ENCODE measurements at places on chromosomes 11 and 22.

DNA sequence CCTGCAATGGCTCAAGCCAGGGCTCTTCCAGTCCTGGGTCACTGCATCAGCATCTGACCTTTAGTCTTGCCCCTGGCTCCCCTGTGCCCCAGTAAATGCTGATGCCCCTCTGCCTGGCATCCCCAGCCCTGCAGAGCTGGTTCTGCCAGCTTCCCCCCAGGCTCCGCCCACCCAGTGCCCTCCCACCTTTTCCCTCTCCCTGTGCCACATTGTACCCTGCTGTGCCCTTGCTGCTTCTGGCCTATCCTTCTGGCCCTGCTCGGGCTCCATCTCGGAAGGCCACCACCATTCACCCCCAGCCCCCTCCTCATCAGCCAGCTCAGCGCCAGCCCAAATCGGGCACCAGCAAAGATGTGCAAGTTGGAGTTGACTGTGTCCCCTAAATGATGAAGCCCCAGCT lies 7.4 kb downstream of the CAPN5 start:
- DNase-seq: no peak

DNA sequence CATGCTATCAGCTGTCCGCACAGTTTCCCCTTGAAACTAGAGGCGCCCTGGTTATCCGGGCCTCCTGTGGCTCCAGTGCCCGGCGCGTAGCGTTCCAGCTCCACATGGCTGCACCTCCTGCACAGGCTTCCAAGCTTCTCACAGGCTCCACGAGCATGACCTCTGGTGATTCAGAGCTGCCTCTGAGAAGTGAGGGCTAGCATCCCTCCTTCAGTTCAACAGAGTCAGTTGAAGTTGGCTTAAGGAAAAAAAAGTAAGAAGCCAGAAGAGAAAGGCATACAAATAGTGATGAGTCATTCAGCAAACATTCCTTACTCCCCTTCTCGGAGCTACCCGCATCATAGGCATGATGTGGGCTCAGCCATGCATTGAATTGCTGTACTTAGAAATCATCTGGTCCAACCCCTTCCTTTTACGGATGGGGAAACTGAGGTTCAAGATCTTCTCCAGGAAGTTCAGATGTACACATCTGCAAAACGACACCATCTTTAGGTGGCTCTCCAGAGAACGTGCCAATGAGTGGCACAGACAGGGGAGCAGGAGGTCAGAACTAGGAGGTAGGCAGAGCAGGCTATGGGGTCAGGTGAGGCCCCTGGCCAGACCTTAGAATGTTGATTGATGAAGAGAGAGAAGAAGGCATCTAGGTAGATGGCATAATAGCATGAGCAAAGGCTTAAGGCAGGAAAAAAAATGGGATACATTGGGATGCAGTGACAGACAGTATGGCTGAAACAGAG lies 216.3 kb upstream of the TBCEL start:
- no peak for DNase-seq

DNA sequence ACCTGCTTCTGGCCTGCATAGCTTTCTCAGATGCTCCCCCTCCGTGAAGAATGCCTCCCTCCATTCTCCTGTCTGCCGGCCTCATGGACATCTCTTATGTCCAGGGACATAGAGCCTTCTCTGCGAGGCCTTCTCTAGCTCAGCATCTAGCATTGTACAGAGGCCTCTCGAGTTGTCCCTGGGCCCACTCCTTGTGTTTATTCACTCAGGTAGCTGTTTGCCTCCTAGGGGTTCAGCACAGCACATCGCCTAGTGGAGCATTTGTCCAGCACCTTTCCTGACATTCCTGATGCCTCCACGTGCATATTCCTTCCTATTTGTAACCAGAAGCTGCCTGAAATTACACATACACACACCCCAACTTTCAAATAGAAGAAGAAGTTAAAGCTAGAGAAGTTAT lies 101.3 kb downstream of the TBC1D22A start:
- DNase-seq: no peak

- DNase-seq: no peak
Observed at GRCh38 chr22:27937453-27937852, 18.4 kb upstream of the PITPNB start.

DNA sequence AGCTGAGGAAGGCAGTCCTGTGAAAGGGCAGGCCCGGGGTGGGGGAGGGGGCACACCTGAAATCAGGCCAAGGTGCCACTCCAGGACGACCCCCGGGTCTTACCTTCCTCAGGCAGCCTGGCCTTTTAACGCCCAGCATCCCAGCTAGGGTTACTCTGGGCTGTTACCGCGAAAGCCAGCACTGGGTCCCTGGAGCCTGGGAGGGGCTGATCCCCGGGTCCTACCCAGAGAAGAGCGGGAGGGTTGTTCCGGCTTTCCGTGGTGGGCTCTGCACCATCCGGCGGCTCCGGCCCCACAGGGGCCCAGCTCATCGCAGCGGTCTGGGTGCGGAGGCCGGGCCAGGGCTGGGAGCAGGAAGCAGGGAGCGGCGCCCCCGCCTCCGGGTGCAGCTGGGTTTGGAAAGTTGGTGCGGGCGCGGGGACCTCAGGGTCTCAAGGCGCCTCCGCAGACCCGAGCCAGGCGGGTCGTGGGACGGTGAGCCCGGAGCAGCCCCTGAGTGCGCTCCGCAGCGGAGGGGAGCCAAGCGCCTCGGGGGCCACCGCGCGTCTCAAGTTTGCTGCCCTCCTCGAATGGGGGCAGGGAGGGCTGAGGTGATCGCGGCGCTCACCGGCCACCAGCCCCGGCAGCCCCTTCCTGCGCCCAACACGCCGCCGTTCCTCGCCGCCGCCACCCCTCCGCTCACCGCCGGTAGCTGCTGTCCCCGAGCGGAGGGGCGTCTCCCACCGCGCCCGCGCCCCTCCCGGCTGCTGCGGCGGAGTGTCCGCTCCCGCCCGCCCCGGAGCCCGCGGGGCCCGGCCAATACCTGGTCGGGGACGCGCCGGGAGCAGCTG lies 831 bp downstream of the CHST1 start:
- DNase-seq: no peak

GRCh38 chr11:44316659-44317240 lies 6.8 kb upstream of the ALX4 start:
- no peak for DNase-seq

DNA sequence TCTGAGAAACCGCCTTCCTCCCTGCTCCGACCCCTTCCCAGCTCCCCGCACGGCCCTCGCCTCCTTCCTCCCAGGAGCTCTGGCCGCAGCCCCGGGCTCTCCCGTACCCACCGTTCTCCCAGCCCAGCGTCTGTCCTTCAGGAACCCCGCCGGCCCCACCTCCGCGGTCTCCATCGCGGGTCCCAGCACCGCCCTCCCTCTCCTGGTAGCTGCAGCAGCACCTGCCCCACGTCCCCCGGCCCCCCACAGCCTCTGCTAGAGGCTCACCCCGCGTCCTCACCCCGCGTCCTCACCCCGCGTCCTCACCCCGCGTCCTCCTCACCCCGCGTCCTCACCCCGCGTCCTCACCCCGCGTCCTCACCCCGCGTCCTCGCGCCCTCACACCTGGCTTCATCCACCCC lies 85.9 kb downstream of the WNT7B start:
- DNase-seq: no peak

DNA sequence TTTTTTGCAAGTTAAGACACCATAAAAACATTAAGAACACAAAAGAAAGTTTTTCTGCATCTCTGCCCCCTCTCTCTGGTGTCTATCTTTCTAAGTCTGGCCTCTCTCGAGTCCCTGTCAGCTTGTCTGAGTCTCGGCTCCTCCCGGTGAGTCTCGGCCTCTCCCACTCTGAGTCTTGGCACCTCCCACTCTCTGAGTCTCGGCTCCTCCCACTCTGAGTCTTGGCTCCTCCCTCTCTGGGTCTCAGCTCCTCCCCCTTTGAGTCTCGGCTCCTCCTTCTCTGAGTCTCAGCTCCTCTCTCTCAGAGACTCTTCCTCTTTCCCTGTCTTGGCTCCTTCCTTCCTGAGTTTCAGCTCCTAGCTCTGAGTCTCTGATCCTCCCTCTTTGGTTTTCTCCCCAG lies 72.5 kb upstream of the AMPD3 start:
- peak; percentile 57 for DNase-seq

GRCh38 chr11:27611947-27612455 lies 88.3 kb downstream of the BDNF start:
- no peak for DNase-seq

DNA sequence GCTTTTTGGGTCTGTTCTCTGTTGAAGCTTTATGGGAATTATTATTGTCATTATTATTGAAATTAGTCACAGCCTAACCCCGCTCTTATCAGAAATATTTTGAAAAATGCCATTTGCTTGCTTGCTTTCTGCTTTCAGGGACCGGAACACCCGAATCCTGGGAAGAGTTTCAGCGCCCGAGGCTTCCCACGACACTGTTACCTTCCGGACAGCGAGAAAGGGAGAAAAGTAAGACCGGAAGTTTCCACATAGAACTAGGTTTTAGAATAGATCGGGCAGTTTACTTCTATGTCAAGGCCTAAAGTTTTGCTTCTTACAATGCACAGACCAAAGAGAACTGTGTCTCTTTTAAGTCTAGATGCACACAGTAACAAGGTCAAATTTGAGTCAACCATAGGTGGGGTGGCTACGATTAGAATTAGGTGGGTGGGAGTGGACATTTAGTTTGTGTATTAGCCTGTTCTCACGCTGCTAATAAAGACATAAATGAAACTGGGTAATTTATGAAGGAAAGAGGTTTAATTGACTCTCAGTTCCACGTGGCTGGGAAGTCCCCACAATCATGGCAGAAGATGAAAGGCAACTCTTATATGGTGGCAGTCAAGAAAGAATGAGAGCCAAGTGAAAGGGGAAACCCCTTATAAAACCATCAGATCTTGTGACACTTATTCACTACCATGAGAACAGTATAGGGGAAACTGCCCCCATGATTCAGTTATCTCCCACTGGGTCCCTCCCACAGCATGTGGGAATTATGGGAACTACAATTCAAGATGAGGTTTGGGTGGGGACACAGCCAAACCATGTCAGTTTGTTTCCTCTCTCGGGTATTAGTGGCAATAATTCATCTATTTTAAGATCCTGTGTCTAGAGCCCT lies 12.9 kb downstream of the MPEG1 start:
- no peak for DNase-seq

- no peak for DNase-seq
Observed at GRCh38 chr11:73894725-73895335, 18.0 kb downstream of the PAAF1 start.

GRCh38 chr22:42693055-42693762 lies 27.5 kb downstream of the A4GALT start:
- DNase-seq: no peak

DNA sequence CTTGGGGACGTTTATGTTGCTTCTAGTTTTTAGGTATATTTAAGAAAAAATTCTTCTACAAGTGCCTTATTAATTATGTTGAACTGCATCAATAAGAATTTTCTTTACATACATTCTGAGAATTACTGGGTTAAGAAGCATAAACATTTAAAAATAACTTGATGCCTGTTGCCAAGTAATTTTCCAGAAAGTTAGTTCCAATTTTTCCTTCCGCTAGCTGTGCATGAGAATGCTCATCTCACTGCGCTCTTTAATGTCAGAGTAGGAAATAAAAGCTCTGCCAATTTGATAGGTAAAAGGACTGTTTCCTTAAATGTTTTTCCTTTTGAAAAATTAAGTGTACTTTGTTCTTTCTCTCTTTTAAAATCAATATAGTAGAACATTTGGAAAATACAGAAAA lies 113.1 kb upstream of the ZBED5 start:
- no peak for DNase-seq

DNA sequence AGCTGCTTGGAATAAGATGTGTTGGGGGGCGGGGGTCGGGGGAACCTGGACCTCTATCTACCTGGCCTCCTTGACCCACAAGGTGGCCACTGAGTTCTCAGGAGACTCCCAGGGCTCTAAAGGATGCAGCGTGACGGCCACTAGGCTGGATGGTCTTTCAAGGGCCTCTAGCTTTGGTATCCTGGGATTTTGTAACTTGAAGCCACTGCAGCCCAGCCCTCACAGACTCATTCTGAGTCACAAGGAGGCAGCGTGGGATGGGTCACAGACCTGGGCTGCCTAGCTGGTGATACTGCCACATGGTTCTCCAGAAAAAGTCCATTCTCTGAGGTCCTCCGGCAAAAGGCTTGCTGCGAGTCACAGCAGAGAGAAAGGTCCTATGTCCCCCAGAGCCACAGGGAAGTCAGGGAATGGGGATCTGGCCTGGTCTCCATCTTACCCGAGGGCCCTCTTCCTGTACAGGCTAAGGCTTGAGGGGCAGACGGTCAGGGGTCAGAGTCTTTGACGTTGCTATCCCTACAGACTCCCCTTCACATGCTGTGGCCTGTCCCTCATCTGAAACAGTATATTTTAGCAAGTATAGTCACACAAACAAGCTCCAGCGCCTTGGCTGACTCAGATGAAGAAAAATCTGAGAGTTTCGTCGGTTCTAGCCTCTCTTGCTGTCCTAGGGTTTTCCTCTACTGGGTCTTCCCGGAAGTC lies 52.4 kb downstream of the KCNC1 start:
- DNase-seq: no peak

- no peak for DNase-seq
Observed at GRCh38 chr11:130671801-130672700, 223.6 kb downstream of the ADAMTS15 start.

DNA sequence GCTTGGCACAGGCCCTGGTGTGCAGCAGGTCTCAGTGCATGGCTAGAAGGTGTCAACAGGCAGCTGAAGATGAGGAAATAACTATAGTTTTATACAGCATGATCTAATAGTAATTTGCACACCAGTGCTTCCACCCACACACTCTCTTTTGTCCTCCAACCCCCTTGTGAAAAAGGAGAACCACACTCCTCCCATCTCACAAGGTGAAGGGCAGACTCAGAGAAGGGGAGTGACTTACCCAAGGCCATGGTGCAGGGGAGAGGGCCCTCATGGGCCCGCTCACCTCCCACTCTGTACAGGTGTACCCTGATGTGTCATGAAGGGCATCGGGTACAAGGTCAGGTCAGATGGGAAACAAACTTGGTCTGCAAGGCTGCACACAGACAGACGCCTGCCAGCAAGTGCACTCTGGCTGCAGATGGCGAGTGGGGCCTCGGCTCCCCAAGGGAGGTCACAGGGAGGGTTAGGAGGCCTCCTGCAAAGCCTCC lies 53.4 kb downstream of the DGCR2 start:
- no peak for DNase-seq

DNA sequence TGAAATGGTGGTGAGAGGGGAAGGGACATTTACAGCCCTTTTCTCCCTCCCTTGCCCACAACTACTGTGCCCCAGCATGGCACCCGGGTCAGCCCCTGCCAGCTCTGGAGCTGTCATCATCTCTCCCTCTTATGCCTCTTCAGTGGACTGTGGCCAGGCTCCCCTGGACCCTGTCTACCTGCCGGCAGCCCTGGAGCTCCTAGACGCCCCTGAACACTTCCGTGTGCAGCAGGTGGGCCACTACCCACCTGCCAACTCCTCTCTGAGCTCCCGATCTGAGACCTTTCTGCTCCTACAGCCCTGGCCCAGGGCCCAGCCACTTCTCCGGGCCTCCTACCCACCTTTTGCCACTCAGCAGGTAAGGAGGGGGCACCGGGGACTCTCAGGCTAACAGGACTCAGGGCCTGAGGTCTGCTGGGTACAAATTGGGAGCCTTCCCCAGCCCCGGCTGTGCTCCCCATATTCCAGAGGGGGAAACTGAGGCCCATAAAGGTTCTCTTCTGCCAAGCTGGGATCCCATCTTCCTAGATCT lies 2.9 kb downstream of the TMEM132A start:
- DNase-seq: no peak

- DNase-seq: peak; percentile 65
Observed at GRCh38 chr11:102940714-102941588, 14.6 kb downstream of the MMP13 start.

Data from OCI-LY7 (cell line).